ENCODE measurements at places on chromosomes 4 and X. TPM values are rescaled to one million over a fixed set of nuclear protein-coding genes. Genes with fewer than 3 reads are reported as not detected.

DNA sequence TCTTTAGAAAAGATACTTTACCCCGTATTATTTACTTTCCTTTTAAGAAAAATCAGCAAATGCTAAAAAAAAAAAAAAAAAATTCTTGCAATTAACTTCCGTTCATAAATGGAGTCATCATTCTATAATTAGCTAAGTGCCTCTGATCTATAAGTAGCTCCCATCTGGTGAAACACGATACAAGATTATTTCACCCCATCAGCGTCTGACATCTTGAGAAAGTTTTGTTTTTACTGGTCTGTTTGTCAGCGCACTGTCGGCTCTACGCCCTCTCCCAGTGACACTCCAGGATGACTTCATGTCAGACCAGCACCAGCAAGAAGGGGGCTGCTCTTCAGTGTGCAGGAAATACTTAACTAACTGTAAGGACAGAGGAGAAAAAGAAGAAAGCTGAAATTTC is 108.3 kb downstream of the AFAP1 start:
- H3K27me3 ChIP-seq: no peaks in the 10 kb centered on the region
- H3K4me1 ChIP-seq: peaks cover 34% of the 10 kb centered on the region
- no peaks in the 10 kb centered on the region for H3K36me3 ChIP-seq
- H3K27ac ChIP-seq: peak overlapping the region; percentile 20

Gene TBC1D9
- 0.13 TPM for total RNA-seq

DNA sequence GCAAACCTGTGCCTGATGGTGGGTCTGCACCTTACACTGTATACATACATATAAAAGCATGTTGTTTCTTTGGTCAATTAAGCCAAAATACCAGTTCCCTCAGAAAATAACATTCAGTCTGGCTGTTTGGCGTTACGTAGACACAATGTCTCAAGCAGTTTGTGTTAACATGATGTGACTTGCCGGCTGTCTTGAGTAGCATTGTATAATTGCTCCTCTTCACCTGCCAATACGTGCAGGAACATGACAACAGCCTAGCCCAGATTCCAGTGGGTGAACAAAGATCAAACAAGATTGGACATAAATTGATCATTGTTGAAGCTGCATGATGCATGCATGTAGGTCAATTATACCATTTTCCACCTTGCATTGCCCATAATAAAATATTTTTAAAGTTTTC is 102.3 kb downstream of the F11 start:
- H3K27ac ChIP-seq: no peak overlapping the region
- no peak for DNase-seq
- H3K36me3 ChIP-seq: no peaks in the 10 kb centered on the region
- no peak overlapping the region for H3K4me3 ChIP-seq
- H3K27me3 ChIP-seq: no peaks in the 10 kb centered on the region

DNA sequence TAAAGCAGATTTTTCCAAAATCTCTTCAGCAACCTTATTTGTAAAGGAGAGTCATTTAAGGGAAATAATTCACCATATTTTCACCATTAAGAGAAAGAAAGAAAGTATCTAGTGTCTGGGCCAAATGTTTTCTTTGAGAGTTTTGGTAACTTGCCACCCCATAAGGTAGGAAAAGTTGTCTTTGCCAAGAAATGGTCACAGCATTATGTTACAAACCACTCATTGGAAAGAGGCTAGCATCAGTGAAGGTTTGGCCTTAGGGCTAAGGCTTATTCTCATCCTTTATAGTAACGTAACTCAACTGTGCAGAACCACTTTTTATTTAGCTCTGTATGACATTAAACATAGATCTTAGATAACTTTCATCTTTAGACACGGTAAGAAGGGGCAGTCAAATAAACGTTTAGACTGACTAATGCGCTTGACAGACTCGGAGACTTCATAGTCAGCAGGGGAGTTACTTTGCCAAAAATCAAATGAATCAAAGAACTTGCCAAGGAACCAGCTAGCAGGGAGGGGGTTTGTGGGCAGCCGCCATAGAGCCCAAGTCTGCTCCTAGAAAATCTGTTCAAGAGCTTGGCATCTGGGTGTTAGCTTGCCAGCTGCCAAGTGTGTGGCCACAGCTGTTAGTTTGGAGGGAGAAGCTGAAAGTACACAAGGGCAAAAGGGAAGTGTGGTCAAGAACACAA is 182.8 kb upstream of the GRID2 start:
- no peaks in the 10 kb centered on the region for H3K27me3 ChIP-seq
- no peak overlapping the region for H3K27ac ChIP-seq
- no peaks in the 10 kb centered on the region for H3K4me1 ChIP-seq
- H3K36me3 ChIP-seq: no peaks in the 10 kb centered on the region
- no peak overlapping the region for H3K4me3 ChIP-seq

Gene CORIN
- total RNA-seq: 0.04 TPM

DNA sequence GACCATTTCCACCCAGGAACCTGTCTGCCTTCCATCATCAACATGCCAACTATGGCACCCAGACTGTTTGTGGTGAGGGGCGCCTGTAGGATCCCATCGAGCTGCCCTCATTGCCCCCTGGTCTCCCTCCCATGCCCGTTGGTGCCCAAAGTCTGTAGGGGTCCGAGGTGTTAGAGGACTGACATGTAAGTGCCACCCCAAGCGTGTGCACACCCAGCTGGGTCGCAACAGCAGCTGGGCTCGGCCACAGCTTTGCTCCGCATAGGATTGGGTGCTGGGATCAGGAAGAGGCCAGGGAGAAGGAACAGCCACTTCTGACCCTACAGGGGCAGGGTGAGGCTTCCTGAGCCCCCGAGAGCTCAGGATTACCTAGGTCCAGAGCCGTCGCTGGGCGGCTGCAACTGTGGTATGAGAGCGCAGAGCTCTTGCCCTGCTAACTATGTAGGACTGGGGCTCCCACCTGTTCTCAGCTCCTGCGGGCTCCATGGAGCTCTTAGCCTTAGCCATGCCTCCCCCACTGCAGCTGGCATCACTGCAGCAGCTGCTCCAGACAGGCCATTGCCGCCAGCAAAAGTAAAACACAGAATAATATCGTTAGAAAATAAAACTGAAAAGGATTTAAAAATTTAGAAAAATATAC is 1160.3 kb downstream of the FSTL5 start:
- no peaks in the 10 kb centered on the region for H3K4me1 ChIP-seq
- DNase-seq: no peak
- H3K27me3 ChIP-seq: no peaks in the 10 kb centered on the region

GRCh38 chr4:151887031-151887815 is 126.4 kb upstream of the GATB start:
- H3K4me3 ChIP-seq: no peak overlapping the region
- H3K27me3 ChIP-seq: no peaks in the 10 kb centered on the region
- peaks cover 16% of the 10 kb centered on the region for H3K4me1 ChIP-seq
- H3K27ac ChIP-seq: no peak overlapping the region
- H3K36me3 ChIP-seq: no peaks in the 10 kb centered on the region

Gene NCAPG
- total RNA-seq: 48.2 TPM

DNA sequence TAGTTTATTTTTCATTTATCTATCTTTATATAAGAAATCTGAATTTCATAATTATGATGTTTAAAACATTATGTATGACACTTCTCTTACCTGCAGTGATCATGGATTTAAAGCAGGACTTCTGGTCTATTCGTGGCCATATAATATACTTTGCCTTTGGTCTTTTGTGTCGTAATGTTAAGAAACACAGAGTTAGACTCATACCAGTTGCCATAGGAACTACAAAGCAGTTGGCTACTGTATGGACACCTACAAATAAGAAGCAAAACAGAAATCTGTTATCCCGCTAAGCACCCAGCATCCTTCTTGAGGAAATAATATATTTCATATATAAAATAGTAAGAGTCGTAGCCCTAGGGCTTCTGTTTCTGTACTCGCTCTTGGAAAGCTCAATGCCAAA is 4.3 kb downstream of the SEPSECS start:
- H3K27ac ChIP-seq: no peak overlapping the region
- H3K4me1 ChIP-seq: peaks cover 15% of the 10 kb centered on the region
- no peaks in the 10 kb centered on the region for H3K36me3 ChIP-seq

- no peak overlapping the region for H3K27ac ChIP-seq
- H3K4me3 ChIP-seq: no peak overlapping the region
- no peaks in the 10 kb centered on the region for H3K4me1 ChIP-seq
- DNase-seq: no peak
- no peaks in the 10 kb centered on the region for H3K36me3 ChIP-seq
- no peaks in the 10 kb centered on the region for H3K27me3 ChIP-seq
Observed at GRCh38 chr4:57435300-57435699, 325.1 kb upstream of the IGFBP7 start.

Gene PCSK1N
- 3.2 TPM for total RNA-seq

DNA sequence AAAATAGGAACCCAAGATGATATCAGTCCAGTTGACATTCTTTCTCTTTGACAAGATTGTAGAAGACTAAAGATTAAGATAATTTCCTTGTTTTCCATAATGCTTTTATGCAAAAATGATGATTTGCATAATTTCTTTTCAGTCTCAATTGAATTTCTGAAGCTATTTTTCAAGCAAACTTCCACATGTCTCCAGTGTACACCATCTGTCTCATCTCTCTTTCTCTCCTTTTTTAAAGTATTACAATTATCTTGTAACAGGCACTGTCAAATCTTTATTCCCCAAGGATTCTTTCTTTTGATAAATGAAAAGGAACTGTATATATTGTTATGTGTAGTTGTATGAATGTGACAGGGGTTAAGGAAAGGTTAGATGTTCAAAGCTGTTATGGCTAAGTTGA is 7.9 kb upstream of the SH3RF1 start:
- DNase-seq: no peak
- no peak overlapping the region for H3K27ac ChIP-seq
- H3K27me3 ChIP-seq: no peaks in the 10 kb centered on the region
- H3K36me3 ChIP-seq: no peaks in the 10 kb centered on the region
- no peaks in the 10 kb centered on the region for H3K4me1 ChIP-seq

GRCh38 chrX:19745077-19745476 is 142.3 kb downstream of the SH3KBP1 start:
- DNase-seq: no peak
- H3K4me1 ChIP-seq: peaks cover 97% of the 10 kb centered on the region
- peaks cover 6% of the 10 kb centered on the region for H3K36me3 ChIP-seq
- H3K27ac ChIP-seq: no peak overlapping the region

Gene AKAP14
- not detected for total RNA-seq

- no peak within 1 kb of the TSS for H3K4me3 ChIP-seq
- DNase-seq: no peak
- no peaks in the 10 kb centered on the region for H3K27me3 ChIP-seq
- H3K36me3 ChIP-seq: no peaks in the 10 kb centered on the region
- no peaks in the 10 kb centered on the region for H3K4me1 ChIP-seq
- H3K27ac ChIP-seq: no peak within 1 kb of the TSS
Observed at GRCh38 chr4:69214716-69215115, at the start of gene UGT2B11. Gene UGT2B11 (minus strand): TSS chr4:69214748. CDS start chr4:69214722, 26 bp downstream.

DNA sequence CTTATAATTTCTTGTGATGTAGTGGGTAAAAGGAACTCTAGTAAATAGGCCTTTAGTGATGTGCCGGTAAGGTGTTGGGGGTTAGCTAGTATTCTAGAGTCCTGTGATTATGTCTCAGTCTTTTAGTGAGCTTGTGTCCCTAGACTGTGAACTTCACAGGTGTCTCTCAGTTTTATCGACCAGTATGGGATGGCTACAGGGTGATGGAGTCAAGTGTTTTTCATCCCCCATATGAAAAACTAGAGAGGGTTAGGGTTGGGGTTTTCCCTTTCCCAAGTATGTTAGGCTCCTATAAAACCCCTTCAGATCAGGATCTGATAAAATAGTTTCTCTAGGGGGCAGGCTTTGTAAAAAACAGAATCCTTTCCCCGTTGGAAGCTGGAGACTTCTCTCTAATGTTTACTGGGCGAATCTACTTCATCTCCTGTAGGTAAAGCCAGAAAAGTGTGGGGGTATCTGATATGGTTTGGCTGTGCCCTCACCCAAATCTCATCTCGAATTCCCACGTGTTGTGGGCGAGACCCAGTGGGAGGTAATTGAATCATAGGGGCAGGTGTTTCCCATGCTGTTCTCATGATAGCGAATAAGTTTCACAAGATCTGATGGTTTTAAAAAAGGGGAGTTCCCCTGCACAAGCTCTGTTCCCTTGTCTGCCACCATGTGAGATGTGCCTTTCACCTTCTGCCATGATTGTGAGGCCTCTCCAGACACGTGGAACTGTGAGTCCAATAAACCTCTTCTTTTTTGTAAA is 120.8 kb downstream of the DTHD1 start:
- H3K27ac ChIP-seq: no peak overlapping the region
- DNase-seq: no peak
- no peaks in the 10 kb centered on the region for H3K36me3 ChIP-seq

DNA sequence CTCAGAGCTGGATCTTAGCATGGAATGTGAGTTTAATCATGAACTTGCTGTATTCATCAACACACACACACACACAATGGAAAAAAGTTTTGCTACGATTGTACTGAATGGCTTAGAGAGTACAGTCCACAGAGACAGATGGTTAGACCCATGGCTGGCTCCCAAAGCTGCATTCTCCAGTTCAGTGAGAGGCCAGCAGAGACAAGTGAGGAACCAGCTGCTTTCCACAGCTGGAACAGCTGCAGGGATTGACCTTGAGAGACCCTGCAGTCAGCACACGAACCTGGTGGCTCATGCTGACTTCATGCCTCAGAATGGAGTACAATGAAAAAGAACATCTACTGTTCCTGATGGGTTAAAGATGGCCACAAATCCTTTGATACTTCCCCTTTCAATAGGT is 94.5 kb downstream of the DHX15 start:
- no peaks in the 10 kb centered on the region for H3K4me1 ChIP-seq
- H3K4me3 ChIP-seq: no peak overlapping the region
- no peak overlapping the region for H3K27ac ChIP-seq
- no peaks in the 10 kb centered on the region for H3K36me3 ChIP-seq
- DNase-seq: no peak

DNA sequence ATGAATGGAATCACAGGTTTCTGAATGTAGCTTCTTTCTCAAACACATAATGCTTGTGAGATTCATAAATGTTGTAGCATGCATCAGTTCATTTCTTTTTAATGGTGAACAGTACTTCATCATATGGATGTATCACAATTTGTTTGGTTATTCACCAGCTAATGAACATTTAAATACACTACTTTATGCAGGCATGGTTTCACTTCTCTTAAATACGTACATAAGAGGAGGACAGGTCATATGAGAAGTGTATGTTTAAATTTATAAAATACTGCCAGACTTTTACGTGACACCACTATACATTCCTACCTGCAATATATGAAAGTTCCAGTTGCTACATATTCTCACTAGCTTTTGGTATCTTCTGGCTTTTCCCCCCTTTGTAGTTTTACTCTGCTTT is 65.4 kb downstream of the ANKRD17 start:
- H3K27ac ChIP-seq: no peak overlapping the region
- no peaks in the 10 kb centered on the region for H3K27me3 ChIP-seq
- no peak overlapping the region for H3K4me3 ChIP-seq
- peaks cover 7% of the 10 kb centered on the region for H3K4me1 ChIP-seq

- DNase-seq: no peak
- H3K27ac ChIP-seq: no peak overlapping the region
- no peaks in the 10 kb centered on the region for H3K27me3 ChIP-seq
- no peak overlapping the region for H3K4me3 ChIP-seq
- H3K4me1 ChIP-seq: peaks cover 3% of the 10 kb centered on the region
- no peaks in the 10 kb centered on the region for H3K36me3 ChIP-seq
Observed at GRCh38 chr4:122709236-122709635, 23.3 kb upstream of the BBS12 start.

Gene FUNDC2
- total RNA-seq: 96.4 TPM

DNA sequence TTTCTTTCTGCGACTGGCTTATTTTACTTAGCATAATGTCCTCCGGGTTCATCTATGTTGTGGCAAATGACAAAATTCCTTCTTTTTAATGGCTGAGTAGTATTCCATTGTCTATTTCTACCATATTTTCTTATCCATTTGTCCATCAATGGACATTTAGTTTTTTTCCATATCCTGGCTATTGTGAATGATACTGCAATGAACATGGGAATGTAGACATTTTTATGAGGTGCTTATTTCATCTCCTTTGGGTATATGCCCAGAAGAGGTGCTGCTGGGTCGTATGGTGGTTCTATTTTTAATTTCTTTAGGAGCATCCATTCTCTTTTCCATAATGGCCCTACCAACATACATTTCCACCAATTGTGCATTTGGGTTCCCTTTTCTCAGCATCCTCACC is 76.5 kb upstream of the HPGD start:
- H3K36me3 ChIP-seq: no peaks in the 10 kb centered on the region
- no peak overlapping the region for H3K4me3 ChIP-seq
